ENCODE measurements at places on chromosomes 1 and 21. TPM values are rescaled to one million over a fixed set of nuclear protein-coding genes. Genes with fewer than 3 reads are reported as not detected.

Gene HAO2
- not detected for total RNA-seq

Gene SAMSN1
- total RNA-seq, result 4.0 TPM

Gene NEK2
- total RNA-seq, result 19.7 TPM

GRCh38 chr1:177186639-177187038 lies 15.9 kb downstream of the BRINP2 start:
- no peak for DNase-seq

- DNase-seq, result no peak
Observed at GRCh38 chr1:7335224-7335879, 435.7 kb upstream of the VAMP3 start.

- DNase-seq, result no peak
Observed at GRCh38 chr1:54127594-54128300, 25.1 kb downstream of the CDCP2 start.

- DNase-seq, result no peak
Observed at GRCh38 chr1:18640228-18641004, 9.8 kb downstream of the PAX7 start.

Data from pulmonary artery endothelial cell (primary cell).